ENCODE measurements at places on chromosomes 11 and 22.

DNA sequence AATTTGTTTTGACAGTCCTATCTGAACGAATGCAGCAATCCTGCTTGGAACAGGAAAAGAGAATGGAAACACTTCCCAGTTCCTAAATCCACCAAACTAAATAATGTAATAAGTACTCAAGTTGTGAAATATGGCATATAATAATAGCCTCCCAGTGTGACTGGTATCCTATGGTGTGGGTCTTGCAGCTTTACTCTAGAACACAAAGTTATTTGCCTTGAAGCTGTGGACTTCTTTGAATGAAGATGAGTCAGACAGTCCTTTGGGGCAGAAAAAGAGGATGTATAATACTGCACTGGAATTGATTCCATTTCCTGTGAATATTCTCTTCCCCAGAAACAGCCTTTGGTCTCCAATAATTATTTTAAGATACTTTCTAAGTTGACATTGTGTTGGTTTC, 887.0 kb downstream of the KCNA4 start:
- DNase-seq: no peak

DNA sequence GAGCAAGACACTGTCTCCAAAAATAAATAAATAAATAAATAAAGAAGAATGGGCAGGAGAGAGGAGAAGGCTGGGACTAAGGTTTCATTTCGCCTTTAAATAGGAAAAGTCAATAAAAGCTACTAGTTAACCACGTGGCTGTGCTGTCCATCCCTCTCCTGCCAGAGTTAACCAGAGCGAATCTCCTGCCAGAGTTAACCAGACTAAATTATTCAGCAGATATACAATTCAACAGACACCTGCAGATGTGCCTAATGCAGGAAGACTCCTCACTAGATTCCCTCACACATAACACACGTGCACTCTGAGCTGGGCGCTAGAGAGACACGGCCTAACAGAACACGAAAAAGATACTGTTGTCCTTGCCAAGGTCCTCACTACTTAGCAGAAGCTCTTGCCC, 156.1 kb downstream of the IGLL1 start:
- DNase-seq: no peak

DNA sequence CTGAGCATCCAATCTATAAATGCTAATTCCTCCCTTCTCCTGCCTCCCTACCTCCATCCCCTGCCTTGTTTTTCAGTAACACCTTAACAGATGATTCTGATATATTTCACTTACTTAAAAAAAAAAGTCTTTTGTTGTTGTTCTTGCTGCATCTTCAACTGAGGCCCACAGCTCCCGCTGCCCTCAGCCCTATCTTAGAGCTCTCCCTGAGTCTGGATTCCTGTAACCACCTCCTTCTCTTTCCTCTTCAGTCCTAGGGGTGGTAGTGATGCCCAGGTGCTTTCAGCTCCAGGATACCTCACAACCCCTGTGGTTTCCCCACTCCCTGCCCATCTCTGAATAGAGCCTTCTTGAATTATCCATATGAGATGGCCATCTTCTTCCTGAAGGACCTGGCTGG, 3.7 kb upstream of the KCNE3 start:
- DNase-seq: no peak

DNA sequence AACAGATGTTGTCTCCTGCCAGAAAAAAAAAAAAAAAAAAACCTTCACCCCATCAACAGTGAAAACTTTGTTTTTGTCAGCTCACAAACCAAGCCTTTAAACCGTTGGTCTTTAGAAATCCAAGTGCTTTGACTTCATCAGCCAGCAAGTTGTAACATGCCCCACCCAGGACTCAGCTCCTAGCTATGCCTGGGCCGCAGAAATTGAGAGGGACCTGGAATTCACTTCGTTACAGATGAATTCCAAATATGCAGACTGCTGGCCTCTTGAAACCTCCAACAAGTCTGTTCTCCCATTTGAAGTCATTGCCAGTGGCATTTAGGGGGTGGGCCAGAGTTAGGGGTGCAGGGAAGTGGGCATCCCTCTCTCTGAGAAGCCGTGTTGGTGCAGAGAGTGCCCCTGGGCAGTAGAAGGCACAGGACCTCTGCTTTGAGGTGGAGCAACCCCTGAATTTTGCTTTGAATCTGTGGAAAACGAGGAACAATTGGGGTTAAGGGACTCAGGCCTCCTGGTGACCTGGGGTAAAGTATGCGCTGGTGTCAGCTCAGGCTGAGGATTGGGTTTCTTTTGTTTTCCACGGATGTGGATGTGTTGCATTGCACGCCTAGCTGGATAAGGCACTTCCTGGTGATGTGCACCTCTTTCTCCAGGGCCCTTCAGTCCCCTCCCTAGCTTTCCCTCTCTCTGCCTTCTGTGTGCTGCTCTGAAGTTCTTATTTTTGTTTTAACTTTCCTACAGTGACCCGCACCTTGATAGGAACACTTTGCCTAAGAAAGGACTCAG, 109.5 kb downstream of the DBX1 start:
- DNase-seq: no peak

DNA sequence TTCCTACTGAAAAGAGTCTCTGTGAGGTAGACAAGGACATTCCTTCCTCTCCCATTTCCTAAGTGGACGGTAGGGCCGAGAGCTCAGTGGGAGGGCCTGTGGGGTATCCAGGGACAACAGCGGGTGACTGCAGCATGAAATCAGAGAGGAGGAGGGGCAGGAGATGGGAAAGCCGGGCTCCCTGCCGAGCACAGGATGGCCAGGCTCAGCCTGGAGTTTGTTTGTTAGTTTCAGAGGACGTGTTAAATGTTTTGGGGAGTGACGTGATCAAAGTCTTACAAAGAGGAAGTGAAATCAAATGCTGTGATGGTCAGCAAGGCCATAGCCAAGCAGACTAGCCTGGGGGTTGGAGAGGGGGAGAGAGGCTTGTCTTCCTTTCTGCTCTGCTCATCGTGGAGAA, 152.7 kb downstream of the ADAMTS15 start:
- no peak for DNase-seq

DNA sequence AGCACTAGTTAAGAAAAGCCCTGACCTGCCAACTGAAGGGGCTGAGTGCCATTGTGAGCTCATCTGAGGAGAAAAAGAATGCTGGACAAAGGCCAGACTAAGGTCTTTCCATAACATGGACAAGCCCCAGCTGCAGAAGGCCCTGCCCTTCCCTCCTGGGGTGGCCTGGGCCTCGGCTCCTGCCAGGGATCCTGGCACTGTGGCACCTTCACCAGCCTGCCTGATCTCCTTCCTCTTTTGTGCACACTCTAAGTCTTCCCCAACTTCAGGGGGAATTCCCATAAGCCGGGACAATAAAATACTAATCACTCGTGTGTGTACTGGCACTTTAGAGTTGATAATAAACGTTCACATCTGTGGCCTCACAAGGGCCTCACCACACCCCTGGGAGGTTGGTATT, 9.9 kb downstream of the TMPRSS13 start:
- no peak for DNase-seq

DNA sequence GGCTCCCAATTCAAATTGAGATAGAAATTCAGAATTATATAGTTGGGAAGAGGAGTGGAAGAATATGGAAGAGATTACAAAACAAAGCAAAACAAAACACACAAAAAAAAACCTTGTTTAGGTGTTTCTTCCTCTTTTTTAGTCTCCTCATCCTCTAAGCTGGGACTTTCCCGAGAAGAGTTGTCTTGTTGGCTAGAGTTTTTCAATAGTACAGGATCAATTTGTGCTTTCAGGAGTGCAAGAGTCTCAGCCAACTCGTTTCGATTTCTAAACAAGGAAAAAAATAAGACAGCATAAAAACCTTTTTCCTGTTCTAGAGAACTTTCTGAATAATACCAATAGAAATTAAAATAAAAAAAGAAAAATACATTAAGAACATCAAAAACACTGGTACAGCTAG, 87.8 kb upstream of the CLNS1A start:
- DNase-seq: no peak

DNA sequence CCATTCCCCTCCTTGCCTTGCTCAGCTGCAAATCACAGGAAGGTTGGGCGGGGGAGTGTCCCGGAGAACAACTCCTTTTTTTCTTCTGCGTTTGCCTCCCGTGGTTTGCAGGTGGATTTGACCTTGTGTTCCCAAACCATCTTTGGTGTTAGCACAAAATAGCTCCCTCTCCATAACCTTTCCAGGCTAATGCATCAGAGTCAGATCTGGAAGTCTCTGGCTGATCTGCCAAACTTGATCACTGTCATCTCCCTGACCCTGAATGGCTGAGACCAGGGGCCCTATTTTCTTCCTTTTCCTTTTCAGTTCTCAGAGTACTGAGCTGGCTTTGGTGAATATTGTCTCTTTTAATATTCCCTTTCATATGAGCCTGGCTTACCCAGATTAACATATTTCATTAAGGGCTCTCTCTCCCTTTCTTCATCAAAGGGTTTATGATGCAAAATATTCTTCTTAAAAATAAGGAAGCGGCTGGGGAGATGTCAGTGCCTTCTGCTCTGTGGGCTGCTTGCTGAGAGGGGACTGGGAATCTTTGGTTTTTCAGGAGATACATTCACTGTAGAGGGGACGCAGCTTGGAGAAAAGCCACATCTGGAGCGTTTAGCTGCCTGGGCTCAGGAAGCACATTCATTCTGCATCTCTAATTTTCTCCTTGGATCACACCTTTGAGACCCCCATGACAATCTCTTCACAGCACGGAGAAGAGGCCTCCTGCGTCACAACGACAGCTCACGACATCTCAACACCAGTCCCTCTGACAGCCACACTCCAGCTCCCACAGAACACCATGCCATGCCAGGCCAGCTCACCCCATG, 148.3 kb downstream of the CEP164 start:
- DNase-seq: no peak

GRCh38 chr22:44099696-44100095, 75.6 kb downstream of the PARVB start:
- DNase-seq: no peak

DNA sequence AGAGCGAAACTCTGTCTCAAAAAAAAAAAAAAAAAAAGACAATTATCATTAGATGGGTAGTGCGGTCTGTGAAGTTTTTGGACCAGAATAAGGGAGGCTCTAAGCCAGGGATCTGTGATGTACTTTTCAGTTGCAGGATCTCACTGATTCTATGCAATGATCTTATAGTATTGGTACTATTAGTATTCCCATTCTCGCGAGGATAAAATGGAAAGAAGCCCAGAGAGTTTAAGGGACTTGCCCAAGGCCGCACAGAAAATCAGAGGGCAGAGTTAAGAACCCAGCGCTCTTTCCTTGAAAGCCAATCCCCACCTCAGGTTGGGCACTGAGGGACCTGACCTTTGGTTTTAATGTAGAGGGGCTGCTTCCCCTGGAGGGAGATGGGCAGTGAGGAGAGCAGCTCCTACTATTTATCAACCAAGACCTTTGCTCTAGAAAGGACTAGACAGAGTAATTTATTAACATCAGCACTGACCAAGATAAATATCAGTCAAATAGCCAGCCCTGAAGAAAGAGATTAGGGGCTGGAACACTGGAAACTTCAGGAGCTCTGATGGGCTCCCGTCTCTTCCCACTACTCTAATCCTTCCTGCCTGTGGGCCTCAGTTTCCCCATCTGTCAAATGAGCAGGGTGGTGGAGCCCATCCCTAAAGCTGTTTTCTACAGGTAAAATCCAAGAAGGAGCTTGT, 6.0 kb downstream of the NIPSNAP1 start:
- DNase-seq: no peak

DNA sequence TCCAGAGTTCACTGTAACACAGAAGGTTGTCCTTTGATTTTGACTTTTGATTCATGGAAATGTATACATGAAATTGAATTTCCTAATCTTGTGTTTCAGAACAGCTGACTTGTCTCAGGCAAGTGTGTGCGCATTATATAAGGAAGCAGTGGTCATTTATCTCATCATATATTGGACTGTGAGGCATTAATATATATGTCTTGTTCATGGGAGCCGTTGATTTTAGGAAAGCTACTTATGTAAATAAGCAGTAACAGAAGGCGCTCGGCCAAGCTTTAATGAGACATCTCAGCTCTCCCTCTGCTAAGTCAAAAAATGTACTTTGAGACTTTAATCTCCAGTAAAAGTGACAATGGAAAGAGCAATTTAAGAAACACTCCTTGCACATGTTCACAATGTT, 100.5 kb downstream of the PDHX start:
- no peak for DNase-seq

- DNase-seq: no peak
Measured at GRCh38 chr11:70050243-70050642, 27.9 kb upstream of the ANO1 start.

DNA sequence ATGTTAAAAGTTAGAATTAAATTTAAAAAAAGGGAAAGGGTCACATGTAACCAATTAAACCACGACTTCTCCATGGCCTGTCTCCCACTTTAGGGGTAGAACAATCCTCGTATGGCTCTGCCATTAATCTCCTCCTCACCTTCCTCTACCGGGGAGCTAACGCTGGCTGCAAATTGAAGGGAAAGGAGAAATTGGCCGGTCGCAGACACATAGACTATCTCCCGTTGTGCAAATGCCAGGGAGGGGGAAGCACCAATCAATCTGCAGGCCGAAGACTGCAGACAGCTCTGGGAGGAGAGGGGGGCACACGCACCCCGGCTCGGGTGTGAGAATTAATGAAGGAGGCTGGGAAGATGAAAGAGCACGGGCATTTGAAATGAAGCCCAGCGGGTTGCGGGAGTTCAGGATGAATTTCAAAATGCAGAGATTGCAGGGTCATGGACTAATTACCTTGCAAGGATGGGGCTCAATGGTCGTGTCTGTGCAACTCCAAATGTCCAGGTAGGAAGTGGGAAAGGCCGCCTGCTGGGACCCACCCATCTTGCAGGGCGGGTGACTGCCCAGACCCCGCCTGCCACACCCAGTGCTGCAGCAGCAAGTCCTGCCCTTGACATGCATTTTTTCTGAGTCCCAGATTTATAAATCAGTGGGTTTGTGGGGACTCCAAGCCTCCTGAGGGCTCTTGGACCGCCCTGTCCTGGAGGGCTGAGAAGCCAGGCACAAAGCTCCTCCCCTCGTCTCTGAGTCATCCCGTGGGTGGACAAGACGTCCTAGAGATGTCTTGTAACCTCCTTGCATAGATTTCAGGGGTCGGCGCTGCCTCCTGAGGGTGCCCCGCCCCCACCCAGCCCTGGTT, 534.2 kb downstream of the TBC1D22A start:
- no peak for DNase-seq

DNA sequence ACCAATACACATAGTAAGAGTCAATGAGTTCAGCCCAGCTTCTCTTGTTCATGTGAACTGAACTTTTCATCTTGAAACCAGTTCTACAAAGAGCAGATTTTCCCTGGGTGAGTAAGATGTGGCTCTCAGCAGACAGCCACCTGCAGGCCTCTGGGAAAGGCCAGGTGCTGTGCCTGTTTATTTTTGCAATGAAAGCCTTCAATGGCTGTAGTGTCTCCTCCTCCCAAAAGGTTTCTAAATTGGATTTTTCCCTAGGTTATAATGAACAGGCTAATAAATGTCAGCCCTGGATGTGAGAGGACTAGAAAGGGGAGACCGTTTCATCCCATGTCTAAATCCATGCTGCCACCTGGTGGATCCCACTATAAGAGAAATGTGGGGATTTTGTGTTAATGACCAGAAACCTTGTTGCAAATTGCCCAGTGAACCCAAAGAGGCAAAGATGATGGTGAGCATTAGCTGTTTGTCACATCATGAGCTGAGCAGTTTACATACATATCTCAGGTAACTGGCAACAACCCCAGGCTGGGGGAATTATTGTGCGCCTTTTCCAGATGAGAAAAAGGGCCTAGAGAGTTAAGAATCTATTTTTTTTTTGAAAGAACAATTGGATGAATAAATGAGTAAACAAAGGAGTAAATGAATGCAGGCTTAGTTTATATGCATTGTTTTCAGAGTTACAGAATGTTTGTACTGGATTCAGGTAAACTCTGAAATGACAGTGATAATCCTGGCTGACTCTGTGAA, 12.7 kb downstream of the C11orf91 start:
- peak; percentile 89 for DNase-seq
